ENCODE measurements at places on chromosomes 16 and 17.
A peak's percentile ranks its signal among the peaks of the same experiment; 100 is the strongest.

- no peak for ATAC-seq
These were observed 146.1 kb upstream of the ZNF267 start for GRCh38 chr16:31727553-31727952.

DNA sequence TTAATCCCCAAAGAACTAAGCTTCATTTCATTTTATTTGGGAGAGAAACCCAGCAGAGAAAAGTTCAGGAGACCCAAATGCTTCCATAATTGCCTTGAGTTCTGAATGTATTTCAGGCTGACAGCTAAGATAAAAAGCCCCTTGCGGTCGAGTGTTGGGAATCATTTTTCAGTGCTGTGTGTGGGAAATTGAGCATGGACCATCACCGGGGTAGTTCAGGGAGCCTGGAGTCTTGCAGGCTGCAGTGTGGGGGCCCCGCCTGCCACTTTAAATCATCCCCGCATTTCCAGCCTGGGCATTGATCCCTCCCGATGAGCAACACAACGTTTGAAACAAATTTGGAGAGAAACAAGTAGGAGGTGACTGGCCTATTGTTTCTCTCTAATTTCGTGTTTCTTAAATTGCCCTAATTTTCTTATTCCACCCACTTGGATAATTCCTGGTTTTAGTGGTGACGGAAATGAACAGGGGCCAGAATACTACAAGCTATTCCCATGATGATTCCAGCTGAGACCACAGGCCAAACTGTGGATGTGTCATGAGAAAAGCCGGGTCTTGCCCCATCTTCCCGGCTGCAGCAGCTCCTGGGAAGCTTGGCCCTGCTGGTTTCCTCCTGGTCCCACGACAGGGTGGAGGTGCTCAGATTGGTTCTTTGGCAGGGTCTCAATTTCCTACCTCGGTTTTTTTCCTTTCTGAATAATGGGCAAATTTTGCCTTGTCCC is 75.1 kb downstream of the FOXL1 start:
- ATAC-seq: no peak

DNA sequence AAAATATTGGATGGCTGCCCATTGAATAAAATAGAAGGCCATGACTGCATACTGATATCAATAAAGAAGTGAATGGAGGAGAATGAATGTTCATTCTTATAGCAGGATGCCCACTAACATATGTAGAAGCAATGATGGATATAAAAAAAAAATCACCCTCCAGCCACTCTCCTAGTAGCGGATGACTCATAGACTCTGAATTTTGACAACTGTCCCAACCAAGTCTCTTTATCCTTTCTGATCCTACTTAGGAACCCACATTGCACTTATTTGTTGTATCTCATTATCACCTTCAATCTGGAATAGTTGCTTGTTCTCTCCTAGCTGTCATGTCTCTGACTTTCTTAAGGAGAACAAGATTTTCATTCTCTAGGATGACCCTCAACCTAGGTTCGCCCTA is 429.9 kb downstream of the HS3ST3B1 start:
- no peak for ATAC-seq

GRCh38 chr16:53809088-53809932 is 105.4 kb downstream of the FTO start:
- ATAC-seq: no peak

DNA sequence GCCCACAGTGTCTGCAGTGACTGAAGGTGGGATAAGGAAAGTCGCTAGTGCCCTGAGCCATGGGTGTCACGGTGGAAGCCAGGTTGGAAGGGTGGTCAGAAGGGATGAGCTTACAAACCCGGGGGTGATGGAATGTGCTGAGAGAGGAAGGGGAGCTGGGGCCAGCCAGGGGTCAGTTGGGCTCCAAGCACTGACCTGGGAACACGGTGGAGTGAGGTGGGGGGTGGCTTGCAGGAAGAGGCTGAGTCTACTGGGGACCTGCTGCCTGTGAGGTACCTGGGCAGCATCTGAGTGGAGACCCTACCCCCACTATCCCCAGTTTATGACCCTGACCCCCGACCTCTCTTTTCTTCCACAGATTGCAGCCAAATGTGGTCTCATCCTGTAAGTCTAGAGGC is 3.1 kb downstream of the TMEM92 start:
- no peak for ATAC-seq

GRCh38 chr17:48961516-48962233 is 6.7 kb downstream of the GIP start:
- ATAC-seq: no peak

- no peak for ATAC-seq
These were observed 9.7 kb downstream of the DYNLL2 start for GRCh38 chr17:58092797-58093385.

GRCh38 chr17:73308017-73308823 is 3.6 kb downstream of the CDC42EP4 start:
- ATAC-seq: no peak

DNA sequence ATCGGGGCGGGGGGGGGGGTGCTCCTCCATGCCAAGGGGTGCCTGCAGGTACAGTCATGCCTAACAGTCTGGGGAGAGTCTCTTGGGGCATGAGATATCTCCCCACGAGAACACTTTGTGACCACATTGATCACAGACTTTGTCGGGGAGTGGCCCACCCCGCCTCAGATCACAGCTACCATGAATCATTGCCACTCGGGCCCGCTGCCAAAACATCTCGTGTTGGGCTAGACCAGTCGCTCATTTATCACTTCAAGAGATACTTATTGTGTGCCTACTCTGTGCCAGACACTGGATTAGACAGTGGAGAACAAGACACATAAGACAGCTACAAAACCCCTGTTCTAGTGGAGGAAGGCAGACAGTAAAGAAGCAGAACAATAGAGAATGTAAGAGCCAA is 72.6 kb downstream of the CLEC16A start:
- ATAC-seq: peak; percentile 32

DNA sequence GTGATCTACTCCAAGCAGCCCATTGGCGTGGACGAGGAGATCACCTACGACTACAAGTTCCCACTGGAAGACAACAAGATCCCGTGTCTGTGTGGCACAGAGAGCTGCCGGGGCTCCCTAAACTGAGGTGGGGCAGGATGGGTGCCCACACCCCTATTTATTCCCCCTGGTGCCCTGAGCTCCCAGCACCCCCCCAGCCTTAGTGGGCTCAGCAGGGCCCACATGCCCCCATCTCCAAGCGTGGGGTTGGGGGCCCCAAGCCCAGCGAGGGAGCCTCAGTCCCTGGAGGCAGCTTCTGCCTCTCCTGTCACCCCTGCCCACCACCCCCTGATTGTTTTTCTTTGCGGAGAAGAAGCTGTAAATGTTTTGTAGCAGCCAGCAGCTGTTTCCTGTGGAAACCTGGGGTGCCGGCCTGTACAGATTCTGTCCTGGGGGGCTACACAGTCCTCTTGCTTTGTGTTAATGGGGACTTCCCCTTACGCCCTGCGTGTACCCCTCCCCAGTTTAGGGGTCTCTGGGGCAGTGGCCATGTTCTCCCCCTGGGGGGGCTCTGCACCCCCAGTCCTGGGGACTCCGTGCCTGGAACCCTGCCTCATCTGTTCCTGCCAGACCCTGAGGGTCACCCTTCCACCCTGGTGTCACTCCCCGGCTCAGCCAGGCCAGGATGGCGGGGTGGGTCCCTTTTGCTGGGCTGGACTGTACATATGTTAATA is 953 bp upstream of the HSD3B7 start:
- no peak for ATAC-seq

- no peak for ATAC-seq
These were observed 23.6 kb downstream of the ABCA6 start for GRCh38 chr17:69117855-69118784.

- ATAC-seq: no peak
These were observed 1.7 kb downstream of the ANKS4B start for GRCh38 chr16:21235199-21235585.

DNA sequence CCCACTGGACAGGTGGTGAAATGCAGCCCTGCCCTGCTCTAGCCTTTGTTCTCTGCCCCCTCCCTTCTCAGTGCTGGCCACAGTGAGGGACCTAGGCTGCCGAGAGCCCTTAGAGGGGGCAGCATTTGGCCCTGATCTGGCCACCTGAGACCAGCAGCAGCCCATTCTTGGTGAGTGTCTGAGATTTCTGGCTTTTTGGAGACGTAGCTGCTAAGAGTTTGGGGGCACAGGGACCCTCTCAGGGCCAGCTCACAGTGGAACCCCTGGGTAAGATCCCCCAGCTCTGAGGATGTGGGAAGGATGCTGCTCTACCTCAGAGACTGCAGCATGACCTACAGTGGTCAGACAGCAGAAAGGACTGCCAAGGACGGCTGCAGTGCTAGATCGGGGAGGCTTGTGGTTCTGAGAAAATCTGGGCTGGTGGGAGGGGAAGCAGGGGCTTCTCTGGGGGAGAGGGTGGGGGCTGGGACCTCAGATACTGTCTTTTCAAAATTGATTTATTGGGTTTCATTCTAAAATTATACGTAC is 13.3 kb downstream of the GRB7 start:
- no peak for ATAC-seq

Data from gastroesophageal sphincter (tissue), 4 donors.